Jurkat, Clone E6-1 (cell line): ENCODE measurements at places on chromosomes 11 and 22.
A peak's percentile ranks its signal among the peaks of the same experiment; 100 is the strongest.

- no peak for DNase-seq
These were observed 75.4 kb upstream of the RTL6 start for GRCh38 chr22:44573451-44573850.

DNA sequence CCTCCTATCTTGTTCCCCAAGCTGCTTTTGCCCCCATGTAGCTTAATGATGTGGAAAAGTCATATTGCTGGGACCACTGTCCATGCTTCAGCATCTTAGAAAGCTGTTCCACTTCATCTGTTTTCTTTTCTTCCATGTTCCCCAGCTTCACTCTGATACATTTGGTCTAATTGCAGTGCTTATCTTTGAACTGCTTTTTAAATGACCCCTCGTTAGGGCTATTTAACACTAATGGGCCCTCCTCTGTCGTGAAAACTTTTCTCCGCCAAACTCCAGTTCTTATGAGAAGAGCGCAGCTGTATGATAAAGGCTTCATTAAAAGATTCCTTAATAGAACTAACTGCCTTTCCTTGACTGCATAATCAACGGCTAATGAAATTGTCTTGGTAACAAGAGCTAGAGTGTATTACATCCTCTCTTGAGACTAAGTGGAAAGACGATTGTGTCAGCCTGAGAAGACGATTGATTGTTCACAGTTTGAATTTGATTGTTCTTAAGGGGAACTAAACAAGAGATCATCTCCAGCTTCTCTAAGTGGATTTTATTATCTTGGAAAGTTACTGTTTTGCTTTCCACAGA lies 165.0 kb upstream of the MTNR1B start:
- no peak for DNase-seq

DNA sequence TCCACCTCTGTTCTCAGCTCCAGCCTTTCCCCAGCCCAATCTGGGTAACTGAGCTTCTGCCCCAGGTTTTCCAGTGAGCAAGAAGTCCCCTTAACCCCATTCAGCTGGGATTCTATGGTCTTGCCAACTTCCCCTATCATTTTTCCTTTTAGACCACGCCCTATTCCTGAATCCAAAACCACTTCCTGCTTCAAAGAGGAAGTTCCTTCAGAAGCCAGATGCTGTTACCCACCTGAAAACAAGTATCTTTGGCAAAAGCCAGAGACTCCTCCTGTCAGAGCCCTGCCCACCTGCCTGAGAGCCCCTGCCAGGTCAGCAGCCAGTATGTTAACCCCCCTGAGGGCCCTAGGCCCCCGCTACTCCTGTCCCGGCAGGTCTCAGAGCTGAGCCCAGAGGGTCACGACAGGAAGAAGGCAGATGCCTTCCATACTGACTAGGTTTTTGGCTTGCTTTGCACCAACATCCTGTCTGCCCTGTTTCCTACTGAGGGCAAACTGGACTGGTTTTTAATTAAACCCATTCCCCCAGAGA lies 20.3 kb upstream of the MICAL2 start:
- DNase-seq = peak; percentile 58

DNA sequence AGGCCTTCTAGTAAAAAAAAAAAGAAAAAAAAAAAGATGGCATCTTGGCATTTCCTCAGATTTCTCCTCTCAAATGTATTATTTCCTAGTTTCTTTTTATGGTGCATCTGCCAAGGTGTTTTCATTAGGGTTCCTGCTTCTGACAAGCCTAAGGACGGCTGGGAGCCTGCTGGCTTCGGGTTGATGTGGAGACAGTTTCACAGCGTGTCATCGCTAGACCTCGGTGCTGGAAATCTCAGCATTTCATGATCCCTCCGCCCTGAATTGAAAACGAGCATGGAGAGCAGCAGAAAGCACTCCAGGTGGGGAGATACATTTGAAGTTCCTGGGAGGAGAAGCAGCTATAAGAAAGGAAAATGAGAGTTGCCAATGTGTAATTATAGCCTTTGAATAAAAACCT lies 283.9 kb upstream of the CNTN5 start:
- no peak for DNase-seq

DNA sequence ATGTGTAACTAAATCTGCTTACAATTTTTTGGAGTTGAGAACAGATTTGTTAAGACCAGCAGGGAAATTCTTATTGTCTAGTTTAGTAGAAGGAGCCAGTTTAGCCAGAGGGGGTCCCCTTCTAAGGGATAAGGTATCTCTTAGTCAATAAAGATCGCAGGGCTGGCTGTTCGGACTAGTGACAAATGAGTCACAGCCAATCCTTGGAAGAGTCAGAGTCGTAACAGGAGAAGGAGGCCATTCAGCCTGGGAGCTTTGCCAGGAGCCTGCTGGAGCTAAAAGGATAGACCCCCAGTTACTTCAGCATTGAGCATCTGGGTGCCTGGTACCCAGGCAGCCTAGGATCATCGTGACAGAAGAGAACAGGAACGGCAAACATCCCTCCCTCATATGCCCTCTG lies 191.6 kb upstream of the ARHGAP20 start:
- no peak for DNase-seq

DNA sequence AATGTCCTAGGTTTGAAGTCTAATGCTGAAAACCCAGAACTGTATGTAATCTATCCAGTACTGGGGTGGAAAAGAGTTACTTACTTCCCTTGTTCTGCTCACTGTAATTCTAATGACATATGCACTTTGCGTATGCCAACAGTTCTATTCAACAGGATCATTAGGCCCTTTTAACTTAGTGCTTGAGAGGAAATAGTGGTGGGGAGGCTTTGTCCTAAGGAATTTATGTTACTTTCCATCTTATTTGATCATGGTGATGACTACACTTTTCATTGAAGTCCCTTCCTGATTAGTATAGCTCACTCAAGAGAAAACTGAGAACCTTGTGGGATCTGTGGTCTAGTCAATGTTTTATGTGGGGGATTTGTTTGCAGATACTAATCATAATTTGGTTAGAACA lies 348.2 kb downstream of the GUCY1A2 start:
- no peak for DNase-seq

- no peak for DNase-seq
These were observed 189.6 kb downstream of the ADAMTS15 start for GRCh38 chr11:130638033-130638432.

GRCh38 chr22:42376711-42377554 lies 55.3 kb downstream of the NFAM1 start:
- DNase-seq = no peak

DNA sequence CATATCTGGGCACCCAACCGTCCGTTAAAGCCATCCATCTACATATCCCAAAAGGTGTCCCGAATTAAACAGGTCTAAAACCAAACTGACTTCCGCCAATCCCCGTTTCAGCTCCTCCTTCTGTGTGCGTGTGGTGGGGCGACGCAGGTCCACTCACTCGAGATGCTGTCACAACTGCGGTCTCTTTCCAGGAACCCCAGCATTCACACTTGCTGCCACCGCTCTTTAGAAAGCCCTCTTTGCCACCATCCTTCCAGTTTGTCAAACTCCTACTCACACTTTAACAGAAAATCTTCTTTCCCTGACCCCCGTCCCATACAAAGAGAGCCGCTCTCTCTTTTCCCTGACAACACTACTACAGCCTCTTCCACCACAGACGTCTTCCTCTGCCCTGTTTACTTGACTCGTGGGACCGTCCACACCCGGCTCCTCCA lies 467 bp downstream of the ESS2 start:
- DNase-seq = no peak

DNA sequence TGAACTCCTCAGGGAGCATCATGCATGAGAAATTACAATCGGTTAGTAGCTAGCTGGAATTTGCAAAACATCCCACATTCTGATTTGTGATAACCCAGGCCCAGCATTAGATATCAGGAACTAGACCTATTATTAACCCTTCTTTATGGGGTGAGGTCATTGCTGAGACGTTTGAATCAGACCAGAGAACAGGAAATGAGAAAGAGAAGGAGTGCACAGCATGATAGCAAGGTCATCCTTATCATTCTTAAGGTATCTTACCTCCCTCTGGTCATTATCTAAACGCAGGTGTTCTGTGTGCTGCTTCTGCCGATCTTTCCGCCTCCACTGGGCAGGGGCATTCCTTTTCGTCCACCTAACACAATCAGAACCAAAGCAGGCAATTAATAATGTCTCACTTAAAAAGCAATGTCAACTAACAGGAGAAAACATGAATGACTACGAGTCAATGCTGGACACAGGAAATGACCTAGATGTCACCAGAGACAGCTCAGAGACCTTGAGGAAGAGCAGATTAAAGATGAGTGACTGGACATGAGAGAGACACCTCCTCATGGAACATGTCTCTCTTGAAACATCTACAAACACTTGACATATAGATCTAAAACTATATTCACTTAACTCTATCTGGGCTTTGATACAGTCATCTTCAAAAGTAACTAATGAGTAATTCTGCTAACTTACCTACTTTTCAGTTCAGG lies 78.3 kb upstream of the SCUBE2 start:
- DNase-seq = no peak

- peak; percentile 87 for DNase-seq
These were observed 2.4 kb downstream of the SIDT2 start for GRCh38 chr11:117180661-117181585.

GRCh38 chr11:6721343-6721742 lies 38.2 kb upstream of the MRPL17 start:
- DNase-seq = no peak
